ENCODE measurements at places on chromosomes 1 and 21.

- DNase-seq: no peak
These were observed 7.4 kb downstream of the TMED5 start for GRCh38 chr1:93172778-93173177.

DNA sequence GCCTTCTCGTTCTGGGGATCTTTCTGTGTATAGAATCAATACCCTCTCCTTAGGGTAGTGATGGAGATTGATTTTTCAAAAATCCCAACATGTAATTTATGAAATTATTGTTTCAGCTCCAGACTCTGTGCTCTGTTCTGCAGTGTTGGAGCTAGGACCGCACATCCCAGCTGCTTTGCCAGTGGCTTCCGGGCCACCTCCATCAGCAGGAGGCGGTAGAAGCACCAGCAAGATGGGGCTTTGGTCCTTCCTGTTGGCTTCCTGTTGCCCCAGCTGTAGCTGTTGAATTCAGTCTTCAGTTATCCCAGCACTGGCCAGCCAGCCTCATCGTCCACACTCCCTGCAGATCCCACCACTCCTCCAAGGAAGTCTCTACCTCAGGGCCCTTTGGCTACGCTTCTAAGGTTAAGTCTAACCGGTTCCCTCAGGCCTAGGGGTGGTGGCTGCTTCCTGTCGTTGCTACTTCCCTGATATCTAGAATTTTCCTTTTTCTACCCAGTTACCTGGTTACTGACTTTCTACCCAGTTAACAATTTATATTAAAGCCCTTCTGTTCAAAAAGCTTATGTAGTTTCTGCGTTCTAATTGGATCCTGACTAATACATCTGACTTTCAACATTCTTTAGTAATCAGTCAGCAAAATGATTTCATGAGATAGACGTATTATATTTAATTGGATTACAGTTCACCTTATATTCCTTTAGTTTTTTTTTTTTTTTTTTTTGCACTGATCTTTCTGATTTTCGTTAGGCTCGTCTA is 24.6 kb downstream of the GALNT2 start:
- DNase-seq: no peak

GRCh38 chr1:208347191-208347590 is 103.0 kb upstream of the PLXNA2 start:
- no peak for DNase-seq

DNA sequence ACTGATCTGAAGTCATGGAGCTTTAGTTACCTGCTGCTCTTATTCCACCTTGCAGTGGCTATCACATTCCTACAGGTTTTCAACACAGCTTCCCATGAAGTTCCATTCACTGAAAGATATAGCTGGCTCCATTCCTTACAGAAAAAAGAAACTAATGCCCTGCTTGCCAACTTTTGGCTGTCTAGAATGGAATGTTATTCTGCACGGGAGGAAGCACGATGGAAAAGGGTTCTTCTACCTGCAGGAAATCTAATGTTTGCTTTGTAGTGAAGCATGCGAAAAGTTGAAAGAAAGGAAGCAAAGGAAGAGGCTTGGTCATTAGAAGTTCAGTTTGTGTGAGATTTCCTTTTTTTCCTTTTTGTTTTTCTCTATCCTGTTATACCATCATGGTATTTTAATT is 32.6 kb downstream of the GIPC2 start:
- no peak for DNase-seq

DNA sequence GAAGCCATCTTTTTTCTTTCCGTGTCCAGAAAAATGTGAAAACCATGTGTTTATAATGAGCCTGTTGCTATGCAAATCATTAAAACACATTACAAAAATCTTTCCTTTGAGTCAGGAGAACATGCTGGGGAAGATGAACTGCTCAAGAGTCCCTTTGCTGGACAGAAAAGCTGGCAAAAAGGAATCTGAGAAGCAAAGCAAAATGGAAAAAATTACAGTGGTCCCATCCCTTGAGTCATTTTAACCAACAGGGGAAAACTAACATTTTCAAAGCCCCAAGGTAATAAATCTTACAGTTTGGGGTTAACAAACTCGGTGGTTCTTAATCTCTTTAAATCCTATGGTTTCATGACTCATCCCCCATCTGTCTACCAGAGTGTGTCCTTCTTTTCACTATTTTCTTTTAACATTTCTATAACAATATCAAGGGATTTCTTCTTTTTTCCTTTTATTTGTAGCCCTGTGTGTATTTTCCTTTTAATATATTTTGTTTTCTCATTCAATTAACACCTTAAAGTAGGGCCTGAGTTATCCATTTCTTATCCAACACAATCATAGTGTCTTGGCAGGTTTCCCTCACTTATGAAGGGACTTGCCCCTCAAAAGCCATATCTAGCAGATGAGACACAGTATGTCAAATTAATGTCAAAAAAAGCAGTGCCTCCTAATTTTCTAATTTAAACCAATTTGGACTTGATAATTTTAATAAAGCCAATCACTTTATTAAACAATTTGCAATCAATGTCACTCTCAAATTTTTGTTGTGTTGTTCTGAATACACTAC is 105.4 kb downstream of the PTPN14 start:
- DNase-seq: no peak

- no peak for DNase-seq
These were observed 17.7 kb upstream of the ZSCAN20 start for GRCh38 chr1:33454646-33455282.
